ENCODE measurements at places on chromosomes 16 and 17.

GRCh38 chr17:14458724-14459123 lies 157.8 kb downstream of the HS3ST3B1 start:
- no peak for DNase-seq

GRCh38 chr16:79463841-79464240 lies 136.7 kb downstream of the MAF start:
- no peak for DNase-seq

- no peak for DNase-seq
Observed at GRCh38 chr17:78122931-78123249, 5.7 kb downstream of the TMC6 start.

DNA sequence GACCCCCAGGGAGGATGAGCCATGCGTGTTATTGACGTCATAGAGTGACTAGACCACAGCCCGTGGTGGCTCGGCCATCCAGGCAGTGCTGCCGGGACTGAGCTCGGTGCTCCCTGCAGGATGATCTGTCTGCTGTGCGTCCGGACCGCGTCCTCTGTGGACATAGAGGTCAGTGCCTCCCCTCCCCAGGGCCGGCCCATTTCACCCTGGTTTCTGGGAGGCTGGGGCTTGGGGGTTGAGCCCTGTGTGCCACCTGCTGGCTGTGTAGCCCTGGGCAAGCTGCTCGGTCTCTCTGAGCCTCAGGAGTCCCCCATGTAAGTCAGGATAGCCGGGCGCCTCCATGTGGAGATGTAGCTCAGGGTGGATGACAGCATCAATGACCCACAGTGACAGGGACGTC lies 8.3 kb downstream of the TSC2 start:
- DNase-seq, result no peak

- DNase-seq, result no peak
Observed at GRCh38 chr17:81655378-81656117, 794 bp downstream of the PDE6G start.

- no peak for DNase-seq
Observed at GRCh38 chr16:82081264-82081663, 46.2 kb downstream of the HSD17B2 start.

- DNase-seq, result no peak
Observed at GRCh38 chr16:68792465-68793324, 50.6 kb upstream of the TANGO6 start.

- DNase-seq, result no peak
Observed at GRCh38 chr16:75491876-75492275, 3.4 kb downstream of the CHST6 start.

GRCh38 chr17:32444301-32445073 lies at the start of gene PSMD11:
TSS of gene PSMD11 (plus strand) at chr17:32444510. CDS start at chr17:32444524, 14 bp downstream.
- peak; percentile 99 for DNase-seq

DNA sequence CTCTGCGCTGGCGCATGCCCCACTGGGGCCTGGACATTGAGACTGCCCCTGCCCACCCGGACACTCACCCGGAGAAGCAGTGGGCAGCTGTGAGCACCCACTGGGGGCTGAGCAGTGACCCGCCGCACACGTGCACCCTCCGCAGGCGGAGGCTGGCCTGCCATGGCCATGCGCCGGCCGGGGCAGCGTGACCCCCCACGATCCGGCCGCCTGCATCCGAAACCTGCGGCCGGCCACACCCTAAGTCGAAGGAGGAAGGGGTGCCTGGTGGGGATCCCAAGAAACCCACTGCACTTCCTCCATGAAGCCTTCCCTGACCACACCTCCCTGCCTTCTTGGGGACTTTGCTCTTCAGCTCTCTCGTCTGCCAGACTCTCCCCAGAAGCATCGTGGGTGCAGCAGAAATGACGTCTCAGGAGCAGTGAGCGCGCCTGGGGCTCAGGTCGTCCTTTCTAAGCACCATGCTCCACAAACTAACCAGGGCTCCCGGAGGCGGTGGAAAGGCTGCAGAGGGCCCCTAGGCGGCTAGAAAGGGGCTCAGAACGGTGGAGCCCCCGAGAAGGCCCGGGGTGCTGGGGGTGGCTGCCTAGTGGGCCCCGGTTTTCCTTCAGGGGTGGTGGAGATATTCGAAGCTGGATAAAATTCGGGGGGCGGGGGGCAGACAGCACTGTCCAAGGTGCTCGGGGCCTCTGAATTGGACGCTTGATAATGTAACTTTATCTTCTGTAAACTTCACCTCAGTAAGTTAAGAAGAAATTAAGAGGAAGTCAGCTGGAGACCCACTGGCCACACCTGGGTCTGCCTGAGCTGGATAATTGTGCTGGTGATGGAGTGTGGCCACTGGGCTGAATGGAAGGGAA lies 1.5 kb downstream of the TPSG1 start:
- DNase-seq, result no peak

GRCh38 chr17:80385046-80385445 lies 29.9 kb upstream of the ENDOV start:
- no peak for DNase-seq

DNA sequence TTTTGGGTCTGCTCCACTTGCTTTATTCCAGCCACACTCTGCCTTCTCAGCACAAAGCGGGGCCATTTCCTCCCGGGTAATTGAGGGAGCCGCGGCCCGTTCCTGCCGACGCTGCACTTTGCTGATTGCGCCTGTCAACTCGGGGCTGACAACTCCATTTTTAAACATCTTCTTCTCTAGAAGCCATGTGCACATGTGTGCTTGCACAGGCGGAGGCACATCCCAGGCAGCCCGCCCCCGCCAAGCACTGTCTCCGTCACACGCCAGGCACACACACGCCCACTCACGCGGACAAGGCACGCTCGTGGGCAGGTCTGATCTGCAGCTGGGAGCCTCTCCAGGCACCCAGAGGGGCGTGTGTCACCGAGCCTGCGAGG lies 63.2 kb downstream of the ENGASE start:
- no peak for DNase-seq

DNA sequence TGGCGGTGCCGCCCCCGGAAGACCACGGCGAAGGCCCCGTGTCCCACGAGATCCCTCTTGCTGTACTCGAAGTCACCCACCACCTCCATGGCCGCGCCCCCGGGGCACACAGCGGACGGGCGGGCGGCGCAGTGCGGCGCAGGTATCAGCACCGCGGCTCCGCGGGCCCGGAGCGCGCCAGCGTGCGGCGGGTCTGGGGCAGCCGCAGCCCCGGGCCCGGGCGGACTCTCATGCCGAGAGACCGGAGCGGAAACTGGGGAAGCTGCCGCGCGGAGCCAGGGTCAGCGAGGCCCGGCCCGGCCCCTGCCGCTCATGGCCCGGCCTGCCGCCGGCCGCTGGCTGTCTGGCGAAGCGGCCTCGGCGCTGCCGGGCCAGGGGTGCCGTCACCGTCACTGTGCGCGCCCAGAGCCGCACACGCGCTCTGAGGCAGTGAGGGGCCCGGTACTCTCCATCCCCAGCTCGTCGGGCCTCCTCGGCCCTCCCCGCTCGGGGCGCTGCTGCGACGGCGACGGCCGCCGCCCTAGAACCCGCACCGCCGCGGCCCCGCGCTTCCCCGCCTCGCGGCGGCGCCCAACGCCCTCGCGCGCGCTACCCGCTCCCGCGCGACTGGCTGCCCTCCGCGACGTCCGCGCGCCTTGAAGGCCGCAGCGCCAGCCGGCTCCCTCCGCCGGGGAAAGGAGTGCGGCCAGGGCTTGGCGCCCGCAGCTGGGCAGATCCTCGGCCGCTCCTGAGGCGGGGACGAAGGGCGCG lies at the start of gene ULK2:
Gene ULK2 (minus strand): TSS at position 608 of the 750 bp plus-strand sequence. CDS start 519 bp downstream, at position 89.
- DNase-seq, result peak; percentile 53

DNA sequence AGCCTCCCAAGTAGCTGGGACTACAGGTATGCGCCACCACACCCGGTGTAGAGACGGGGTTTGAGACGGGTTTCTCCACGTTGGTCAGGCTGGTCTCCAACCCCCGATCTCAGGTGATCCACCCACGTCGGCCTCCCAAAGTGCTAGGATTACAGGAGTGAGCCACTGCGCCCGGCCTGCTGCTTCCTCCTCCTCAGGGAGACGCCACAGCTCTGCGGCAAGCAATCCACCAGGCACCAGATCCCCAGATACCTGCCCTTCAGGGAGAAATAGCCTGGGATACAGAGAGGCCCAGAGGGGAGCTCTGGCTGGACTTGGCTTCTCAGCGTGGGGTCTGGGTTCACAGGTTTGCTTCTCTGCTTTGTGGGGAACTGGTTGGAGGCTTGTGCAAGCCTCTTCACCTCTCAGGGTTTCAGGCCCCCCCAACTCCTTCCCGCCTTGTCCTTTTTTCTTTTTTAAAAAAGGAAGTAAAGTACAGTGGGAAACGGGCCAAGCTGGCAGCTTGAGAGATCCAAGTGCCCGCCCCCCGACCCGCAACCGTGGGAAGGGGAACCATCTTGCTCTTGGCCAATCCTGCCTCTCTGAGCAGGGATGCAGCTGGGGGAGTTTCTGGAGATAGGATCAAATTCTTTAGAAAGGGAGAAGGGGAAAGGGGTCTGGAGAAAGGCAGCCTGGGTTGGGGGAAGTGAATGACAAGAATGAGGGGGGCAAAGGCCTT lies 2.6 kb upstream of the SPHK1 start:
- no peak for DNase-seq

DNA sequence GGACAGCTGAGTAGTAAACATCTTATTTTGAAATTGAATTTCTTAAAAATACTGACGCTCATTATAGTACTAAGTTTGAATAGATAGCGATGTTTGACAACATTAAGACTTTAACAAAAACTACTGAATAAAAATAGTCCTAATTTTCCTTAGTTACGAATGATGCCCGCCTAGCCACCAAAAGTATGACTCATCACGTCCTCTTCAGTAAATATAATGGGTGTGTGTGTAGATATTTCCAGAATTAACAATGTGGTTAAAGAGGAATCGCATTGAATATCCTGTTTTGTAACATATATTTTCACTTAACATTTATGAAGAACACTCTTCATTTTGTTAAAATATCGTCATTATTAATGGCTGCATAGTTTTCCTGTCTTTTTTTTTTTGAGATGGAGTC lies 187.6 kb downstream of the MYO1D start:
- DNase-seq, result no peak

- no peak for DNase-seq
Observed at GRCh38 chr17:73359352-73359751, 47.6 kb upstream of the CDC42EP4 start.

DNA sequence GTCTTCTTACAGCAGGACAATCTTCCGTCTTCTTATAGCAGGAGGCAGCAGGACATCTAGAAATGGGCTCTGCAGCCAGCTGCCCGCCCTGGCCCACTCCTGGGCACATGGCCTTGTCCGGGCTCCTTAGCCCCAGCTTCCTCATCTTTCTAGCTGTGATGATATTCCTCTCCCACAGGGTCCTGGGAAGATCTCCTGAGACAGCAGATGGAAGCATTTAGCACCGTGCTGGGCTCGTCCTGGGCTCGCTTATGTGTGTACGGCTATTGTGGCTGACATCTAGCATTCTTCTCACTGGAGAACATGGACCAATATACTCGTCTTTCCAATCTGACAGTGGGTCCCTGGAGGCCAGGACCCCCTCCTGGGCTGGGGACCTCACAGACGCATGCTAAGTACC lies 48.5 kb downstream of the TIMM22 start:
- DNase-seq, result no peak

DNA sequence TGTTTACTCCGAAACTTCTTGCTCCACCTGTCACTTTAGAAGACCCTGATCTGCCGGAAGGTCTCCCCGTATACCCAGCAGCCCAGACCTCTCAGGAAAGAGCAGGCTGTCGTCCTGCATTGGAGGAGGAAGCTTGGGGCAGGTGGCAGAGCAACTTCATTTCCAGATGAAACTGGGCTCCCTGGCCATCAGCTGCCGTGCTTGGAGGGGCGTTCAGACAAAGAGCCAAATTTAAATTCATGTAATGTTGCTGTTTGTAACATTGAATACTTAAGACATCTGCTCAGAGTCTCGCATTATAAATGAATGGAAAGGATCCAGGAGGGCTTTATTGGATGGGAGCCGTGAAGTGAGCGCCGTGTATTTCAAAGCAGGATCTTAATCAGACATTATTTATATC lies 628.5 kb downstream of the MAF start:
- DNase-seq, result no peak

DNA sequence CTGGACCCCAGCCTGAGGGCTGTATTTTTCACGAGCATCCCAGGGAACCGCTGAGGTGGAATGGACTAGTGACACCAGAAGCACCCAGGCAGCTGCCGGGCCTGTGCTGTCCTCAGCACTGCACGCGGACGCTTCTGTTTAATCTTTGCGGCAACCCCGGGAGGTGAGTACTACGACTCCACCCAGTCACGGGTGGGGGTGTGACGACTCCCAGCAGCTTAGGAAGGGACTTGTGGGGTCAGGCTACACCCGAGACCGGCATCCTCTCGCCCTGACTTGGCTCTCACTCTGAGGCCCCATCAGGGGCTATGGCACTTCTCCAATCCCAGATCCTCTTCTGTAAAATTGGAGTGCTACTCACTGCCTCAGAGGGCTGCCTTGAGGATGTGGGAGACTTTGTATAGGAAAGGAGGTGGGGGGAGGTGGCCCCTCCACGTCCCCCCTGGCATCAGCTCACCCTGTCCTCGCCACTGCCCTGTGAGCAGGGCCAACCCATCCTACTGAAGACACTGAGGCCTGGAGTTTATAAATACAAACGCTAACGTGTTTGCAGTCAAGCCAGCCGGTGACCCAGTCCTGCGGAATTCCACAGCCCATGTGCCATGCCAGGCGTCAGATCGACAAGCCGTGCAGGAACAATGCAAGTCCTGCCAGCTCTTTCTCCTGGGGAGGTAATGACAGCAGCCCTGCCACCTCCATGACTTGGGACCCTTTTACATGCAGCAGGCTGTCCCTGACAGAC lies 44.4 kb downstream of the PPL start:
- no peak for DNase-seq

DNA sequence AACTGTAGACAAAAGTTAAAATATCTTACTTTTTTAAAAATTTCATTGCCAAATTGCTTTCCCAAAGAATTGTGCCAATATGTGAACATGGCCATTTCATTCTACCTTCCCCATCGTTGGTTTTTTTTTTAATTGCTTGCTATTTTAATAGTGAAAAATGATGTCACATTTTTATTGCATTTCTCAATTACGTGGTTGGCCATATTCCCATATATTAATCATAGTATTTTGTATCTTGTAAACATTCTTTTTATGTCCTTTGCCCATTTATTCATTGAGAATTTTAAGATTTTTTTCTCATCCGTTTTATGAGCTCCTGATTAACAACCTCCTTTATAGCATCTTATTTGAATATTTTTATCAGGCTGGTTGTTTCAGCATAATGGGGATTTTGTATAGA lies 7.2 kb downstream of the OMG start:
- DNase-seq, result no peak

DNA sequence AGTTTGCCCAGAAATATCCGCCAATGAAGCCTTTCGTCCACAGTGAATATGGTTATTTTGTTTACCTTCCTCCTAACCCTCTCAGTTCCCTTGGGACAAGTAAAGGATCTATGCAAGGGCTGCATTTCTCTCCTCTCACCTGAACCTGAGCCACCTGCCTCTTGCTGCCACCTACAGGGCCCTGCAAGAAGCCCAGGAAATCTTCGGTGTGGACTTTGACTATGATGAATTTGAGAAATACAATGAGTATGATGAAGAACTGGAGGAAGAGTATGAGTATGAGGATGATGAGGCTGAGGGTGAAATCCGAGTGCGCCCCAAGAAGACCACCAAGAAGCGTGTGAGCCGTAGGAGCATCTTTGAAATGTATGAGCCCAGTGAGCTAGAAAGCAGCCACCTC lies 14.0 kb downstream of the SUPT6H start:
- DNase-seq, result no peak
